RPMI8226 (cell line): ENCODE measurements at places on chromosomes 5 and 9.

DNA sequence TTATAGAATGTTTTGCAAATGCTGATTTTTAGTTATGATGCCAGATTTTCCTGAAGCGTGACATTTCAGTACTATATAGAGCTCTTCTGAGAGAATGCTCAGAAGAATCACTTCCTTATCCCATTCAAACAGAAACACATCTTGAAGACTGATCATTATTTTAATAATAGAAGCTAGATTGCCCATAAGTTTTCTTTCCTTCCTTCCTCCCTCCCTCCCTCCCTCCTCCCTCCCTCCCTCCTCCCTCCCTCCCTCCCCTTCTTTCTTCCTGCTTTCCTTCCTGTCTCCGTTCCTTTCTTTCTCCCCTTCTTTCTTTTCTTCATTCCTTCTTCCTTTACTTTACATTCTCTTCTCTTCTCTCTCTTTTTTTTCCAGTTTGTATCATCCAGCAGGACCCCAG is 767.4 kb downstream of the IRX1 start:
- DNase-seq = no peak

- peak; percentile 12 for DNase-seq
These were observed 4.3 kb downstream of the RPL12 start for GRCh38 chr9:127446713-127447415.

DNA sequence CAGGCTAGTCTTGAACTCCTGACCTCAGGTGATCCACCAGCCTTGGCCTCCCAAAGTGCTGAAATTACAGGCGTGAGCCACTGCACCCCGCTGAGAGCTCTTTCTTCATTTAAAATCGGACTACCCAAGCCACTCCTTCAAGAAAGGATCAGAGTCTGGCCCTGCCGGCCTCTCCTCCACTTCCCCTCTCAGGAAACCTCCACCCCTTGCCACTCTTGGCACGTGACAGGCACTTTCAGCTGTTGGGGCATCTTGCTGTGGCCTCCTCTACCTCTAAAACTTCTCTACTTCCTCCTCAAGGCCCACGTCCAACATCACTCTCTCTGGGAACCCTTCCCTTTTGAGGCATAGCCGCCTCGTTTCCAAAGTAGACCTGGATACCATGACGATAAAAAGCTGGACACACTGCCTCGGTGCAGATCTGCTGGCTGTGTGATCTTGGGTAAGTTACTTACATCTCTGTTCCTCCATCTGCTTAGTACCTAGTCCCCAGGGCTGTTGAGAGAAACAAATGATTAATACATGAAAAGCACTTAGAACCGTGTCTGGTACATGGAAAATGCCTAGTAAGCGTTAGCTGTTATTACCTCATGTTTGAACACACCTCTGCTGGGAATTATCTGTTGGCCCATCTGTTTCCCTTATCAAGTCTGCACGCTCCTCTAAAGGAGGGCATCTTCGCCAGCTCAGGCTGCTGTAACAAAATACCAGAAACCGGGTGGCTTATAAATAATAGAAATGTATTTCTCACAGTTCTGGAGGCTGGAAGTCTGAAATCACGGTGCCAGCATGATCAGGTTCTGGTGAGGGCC is 55.3 kb downstream of the SMIM23 start:
- peak; percentile 9 for DNase-seq

DNA sequence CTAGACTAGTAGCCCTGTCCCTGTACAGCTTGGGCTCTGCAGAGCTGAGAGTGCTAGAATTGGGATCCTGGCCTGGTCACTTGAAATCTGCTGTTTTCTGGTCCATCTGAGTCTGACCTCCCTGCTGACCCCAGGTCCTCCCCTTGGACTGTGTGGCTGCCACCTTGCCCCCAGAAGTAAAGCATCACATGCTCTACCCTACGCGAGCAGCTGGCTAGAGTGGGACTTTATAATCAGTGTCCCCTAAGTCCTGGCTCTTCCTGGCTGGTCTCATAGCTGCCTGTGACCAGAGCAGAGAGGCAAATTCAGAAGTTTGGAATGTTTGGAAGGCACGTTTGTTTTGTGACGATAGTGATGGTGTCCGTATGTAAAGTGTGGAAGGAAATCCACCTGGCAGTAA is 81.0 kb downstream of the ARHGEF28 start:
- DNase-seq = no peak

DNA sequence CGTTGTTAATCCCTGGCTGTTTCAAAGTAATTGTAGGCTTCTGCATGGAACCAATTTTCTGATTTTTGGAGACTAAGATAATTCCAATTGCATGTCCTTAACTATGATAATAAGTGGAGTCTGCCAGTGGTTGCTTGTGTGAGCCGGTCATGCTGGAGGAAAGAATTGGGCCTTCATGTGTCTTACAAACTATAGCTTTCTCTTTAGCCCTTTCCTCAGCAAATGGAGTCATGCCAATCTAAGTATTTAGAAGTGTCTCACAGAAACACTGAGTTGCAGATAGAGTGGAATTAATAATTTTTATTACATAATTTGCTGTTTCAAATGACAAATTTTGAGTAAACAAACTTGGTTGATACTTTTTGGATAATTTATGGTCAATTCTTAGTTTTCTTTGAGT is 200.4 kb downstream of the FBXL7 start:
- no peak for DNase-seq

- DNase-seq = no peak
These were observed 123.9 kb downstream of the TLE4 start for GRCh38 chr9:79695531-79696175.

DNA sequence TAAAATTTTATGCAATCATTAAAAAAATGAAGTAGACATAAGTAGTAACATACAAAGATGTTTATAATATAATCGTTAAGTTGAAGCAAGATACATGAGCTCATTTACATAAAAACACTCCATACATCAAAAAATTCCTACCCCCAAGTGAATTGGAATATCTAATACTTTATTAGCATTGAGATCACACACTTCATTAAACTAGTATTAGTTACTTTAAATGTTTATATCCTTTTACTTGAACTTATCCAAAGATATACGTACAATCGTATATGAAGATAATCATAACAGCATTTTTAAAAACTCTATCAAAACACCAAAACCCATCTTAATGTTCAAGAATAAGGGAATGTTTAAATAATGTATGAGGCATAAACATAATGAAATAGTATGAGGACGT is 275.1 kb downstream of the RFX3 start:
- no peak for DNase-seq

DNA sequence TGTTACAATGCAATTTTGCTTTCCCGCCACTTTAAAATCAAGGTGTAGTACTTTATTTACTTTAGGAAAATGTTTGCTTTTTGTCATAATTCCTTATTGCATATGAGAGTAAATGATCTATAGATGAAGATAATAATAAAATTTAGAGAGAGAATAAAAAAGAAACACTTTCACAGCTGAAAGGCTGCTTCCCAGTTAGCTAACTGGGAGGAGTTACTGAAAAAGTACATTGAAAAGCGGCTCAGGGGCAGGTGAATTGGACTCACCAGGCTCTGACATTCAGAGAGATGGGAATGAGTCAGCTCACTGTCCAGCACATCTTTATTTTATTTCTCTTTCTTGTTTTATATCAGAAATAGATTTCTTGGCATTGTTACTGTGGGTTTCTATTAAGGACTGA is 131.7 kb upstream of the CCDC152 start:
- DNase-seq = no peak

DNA sequence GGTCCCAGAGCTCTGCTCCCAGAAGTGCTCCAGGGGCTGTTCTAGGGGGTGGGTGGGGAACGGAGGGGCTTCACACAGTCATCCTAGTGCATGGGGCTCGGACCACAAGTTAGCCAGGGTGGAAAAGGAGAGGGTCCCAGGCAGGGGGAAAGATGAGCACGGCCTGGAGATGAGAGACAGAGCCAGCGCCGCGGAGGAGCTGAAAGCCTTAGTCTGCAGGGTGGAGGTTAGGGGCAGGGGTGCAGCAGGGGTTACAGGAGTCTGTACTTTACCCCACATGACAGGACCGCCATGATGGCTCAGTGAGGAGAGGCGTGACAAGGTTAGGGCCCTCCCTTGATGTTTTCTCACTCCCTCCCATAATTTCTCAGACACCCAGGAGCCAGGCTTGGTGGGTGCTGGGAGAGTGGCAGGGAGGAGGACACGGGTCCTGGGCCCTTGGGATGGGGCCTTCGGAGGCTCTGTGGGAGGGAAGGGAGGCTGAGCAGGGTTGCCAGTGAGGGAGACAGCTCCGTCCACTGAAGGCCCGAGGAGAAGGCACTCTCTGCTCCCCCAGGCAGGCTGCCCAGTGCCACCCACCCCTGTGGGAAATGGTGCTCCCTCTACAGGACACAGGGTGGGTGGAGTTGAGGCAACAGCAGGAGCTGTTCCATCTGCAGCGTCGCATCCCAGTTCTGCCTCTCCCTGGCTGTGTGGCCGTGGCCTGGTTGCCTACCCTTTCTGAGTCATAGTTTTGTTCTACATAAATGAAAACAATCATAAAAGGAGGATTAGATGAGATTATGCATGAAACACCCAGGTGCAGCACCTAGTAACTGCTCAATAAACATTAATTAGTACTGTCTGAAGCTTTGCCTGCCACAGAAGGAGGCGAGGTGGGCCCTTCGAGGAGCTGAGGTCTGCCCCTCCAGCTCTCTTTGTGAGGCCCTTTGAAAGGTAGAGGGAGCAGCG is 66.2 kb downstream of the NDST1 start:
- DNase-seq = no peak

- peak; percentile 11 for DNase-seq
These were observed 5.2 kb downstream of the FAT2 start for GRCh38 chr5:151585970-151586369.

DNA sequence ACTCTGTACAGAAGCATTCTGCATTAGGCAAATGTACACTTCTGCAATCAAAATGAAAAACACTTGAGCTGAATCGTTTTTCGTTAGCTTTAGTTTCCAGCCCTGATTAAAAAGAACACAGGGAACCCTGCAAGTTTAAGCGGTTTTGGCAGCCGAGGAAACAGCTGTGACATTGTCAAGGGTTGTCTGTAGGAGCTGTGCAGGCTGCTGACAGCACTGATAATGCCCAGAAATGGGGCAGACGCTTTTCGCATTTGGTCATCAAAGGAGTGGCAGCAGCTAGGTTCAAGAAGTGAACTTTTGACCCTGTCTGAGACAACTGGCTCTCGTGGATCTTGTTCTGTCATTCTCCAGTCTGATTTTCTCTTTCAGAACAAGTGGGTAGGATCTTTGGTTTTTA is 165.6 kb upstream of the CCDC152 start:
- peak; percentile 59 for DNase-seq

DNA sequence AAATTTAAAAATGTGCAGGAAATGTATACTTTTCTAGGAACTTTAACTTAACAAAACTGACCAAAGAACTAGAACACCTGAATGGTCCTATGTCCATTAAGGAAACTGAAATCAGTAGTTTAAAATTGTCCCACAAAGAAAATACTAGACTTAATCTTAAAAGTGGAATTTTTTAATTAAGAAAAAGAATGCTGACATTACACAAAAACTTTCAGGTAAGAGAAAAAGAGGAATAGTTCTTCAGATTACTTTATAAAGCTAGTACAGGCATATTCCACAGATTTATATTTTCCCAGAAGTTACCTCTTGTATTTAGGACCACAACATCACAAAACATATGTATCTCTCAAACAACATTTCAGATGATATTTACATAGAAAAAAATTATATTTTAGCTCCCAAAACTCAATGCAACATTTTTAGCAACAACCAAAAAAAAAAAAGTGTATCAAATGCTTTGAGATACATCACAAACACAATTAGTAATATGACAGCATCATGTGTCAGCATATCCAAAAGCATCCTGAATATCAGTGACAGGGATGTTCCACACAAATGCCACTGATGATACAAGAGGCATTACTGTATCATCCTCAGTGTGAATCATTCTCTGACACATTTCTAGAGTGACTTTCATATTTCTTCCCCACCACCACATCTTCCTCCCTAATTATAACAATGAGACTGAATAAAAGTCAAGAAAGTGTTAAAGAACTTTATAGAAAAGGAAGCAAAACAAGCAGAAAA is 264.0 kb downstream of the EPB41L4A start:
- no peak for DNase-seq

DNA sequence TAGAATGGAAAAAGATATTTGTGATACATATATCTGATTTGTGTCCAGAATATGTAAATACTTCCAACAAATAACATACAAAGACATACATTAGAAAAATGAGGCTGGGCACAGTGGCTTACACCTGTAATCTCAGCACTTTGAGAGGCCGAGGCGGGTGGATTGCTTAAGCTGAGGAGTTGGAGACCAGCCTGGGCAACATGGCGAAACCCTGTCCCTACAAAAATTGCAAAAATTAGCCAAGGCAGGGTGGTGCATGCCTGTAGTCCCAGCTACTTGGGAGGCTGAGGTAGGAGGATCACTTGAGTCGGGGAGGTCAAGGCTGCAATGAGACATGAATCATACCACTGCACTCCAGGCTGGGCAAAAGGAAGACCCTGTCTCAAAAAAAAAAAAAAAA is 46.1 kb upstream of the CDC42SE2 start:
- DNase-seq = no peak

- no peak for DNase-seq
These were observed 61.1 kb downstream of the SPATA31C2 start for GRCh38 chr9:88077071-88077617.

GRCh38 chr5:21013237-21013636 is 1025.2 kb upstream of the CDH18 start:
- DNase-seq = no peak

DNA sequence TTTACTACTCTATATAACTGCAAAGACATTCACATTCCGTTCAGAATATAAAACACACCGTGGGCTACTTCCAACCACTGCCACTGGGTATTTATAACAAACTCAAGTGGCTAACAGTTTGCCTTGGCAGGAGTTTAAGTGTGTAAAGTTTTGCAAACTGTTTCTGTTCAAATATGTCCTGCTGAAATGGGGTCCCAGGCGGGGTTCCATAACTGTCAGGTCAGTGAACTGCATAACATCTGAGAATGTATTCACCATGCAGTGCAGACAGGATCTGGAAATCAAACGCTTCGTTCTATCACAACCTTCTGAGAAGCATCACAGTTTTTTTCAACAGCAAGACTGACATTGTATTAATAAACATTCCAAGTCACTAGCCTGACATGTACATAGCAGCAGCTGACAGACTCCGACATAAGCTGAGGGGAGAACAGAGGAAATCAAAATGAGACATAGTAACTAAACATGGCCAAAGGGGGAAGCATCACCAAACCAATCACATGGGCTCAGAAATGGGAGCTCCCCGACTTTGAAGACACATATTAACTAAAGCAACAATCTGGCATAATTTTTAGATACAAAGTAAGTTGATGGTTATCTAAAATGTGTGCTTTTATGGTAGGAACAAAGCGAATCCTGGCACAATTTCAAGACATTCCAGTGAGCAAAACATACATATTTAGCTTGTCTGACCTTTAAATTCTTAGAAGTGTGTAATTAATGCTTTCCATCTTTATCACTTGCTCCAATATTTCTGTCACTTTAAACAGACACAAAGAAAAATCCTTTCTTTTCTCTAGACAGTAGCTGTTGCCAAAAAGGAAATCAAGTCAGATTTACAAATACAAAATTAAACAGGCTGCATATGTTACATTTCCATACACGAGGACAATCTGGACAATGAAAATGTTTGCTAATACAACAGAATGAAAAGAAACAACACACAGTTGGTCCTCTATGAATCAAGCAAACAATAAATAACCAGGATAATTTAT is 156.8 kb downstream of the MAPKAP1 start:
- DNase-seq = no peak

GRCh38 chr5:9112520-9113291 is 433.2 kb downstream of the SEMA5A start:
- DNase-seq = no peak

GRCh38 chr9:89658401-89658800 is 53.6 kb downstream of the GADD45G start:
- DNase-seq = no peak

- no peak for DNase-seq
These were observed 76.4 kb downstream of the SNX24 start for GRCh38 chr5:122921826-122922225.

- DNase-seq = no peak
These were observed 52.0 kb upstream of the DAPK1 start for GRCh38 chr9:87445646-87446045.
